Upper lobe of right lung (tissue), 1 donor: ENCODE measurements at places on chromosomes 1 and 21. TPM values are rescaled to one million over a fixed set of nuclear protein-coding genes. Genes with fewer than 3 reads are reported as not detected.

DNA sequence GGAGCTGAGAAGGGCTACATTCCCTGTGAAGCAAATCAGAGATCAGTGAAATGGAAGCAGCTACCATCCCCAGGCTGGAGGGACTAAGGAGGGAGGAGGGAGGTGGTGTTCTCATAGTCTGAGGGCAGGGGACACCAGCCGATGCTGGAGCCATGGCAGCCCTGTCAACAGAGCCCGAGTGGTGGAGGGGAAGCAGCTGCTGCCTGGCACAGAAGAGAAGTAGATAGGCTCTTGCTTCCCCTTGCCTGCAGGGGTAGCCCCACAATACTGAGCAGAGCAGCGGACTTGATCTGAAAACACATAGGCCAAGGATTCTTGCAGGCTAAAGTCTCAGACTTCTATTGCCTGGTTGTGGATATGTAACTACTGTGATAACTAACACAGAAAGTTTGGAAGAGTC lies 255.1 kb downstream of the FGGY start:
- no peak overlapping the region for H3K27ac ChIP-seq
- H3K27me3 ChIP-seq, result no peaks in the 10 kb centered on the region
- H3K4me3 ChIP-seq, result no peak overlapping the region
- no peak for DNase-seq
- peaks cover 6% of the 10 kb centered on the region for H3K4me1 ChIP-seq

DNA sequence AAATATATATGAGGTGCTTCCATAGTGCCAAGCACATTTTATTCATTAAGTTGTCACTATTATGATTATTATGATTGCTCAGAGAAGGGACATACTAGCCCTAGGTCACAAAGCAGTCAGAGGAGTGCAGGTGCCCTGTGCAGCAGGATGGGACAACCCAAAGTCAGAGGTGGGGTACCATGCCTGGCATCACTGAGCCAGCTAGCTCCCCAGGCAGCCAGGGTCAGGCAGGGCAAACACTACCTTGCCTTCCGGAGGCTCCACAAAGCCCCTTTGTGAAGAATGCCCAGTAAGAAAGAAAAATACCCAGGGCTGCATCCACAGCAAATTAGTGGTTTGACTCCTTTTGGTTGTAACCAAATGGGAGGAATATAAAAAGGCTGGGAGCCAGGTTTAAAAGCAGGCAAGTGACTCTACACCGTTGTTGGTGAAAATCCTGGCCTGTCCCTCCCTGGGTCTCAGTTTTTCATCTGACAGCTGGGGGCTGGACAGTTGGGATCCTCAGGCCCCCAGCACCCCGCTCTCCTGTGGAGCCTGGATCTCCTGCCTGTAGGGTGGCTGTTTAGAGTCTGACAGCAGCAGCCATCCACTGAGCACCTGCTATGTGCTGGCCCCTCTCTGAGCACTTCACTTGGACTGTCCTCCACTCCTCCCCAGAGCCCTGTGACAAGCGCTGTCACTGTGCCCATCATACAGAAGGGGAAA lies 98.8 kb downstream of the GLIS1 start:
- peak; percentile 33 for DNase-seq
- no peaks in the 10 kb centered on the region for H3K4me1 ChIP-seq
- H3K27me3 ChIP-seq, result no peaks in the 10 kb centered on the region
- no peak overlapping the region for H3K4me3 ChIP-seq
- no peaks in the 10 kb centered on the region for H3K36me3 ChIP-seq
- no peak overlapping the region for H3K27ac ChIP-seq

- no peak for DNase-seq
- H3K27me3 ChIP-seq, result no peaks in the 10 kb centered on the region
- H3K4me3 ChIP-seq, result no peak overlapping the region
- peaks cover 13% of the 10 kb centered on the region for H3K36me3 ChIP-seq
- H3K27ac ChIP-seq, result no peak overlapping the region
Observed at GRCh38 chr1:66940981-66941380, 16.2 kb downstream of the MIER1 start.

GRCh38 chr21:42277593-42277992 lies 37.6 kb downstream of the TFF3 start:
- no peaks in the 10 kb centered on the region for H3K27me3 ChIP-seq
- H3K27ac ChIP-seq, result no peak overlapping the region
- no peaks in the 10 kb centered on the region for H3K4me1 ChIP-seq
- H3K4me3 ChIP-seq, result no peak overlapping the region
- no peak for DNase-seq

Gene MASP2
- total RNA-seq, result not detected

Gene VHLL
- total RNA-seq, result not detected

Gene CFAP107
- total RNA-seq, result not detected

DNA sequence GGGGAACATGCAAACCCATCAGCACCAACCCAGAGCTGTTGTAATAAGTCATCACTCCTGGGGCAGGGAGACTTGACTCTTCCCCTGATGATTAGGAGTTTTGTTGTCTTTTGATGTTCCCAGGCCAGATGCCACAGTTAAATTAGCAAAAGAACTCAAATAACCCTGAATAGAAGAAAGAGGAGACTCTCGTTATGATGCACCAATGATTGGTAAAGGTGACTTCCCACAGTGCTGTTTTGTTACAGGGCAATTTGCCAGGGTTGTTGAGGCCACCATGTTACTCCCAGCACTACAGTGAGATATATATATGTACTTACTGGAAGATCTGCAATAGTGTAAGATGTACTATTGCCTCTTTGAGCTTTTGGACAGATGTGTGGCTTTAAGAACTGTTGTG lies 24.3 kb upstream of the RCAN1 start:
- no peak overlapping the region for H3K4me3 ChIP-seq
- no peaks in the 10 kb centered on the region for H3K4me1 ChIP-seq
- no peak overlapping the region for H3K27ac ChIP-seq
- H3K27me3 ChIP-seq, result peaks cover 7% of the 10 kb centered on the region
- no peaks in the 10 kb centered on the region for H3K36me3 ChIP-seq

- DNase-seq, result no peak
- no peaks in the 10 kb centered on the region for H3K27me3 ChIP-seq
- H3K36me3 ChIP-seq, result no peaks in the 10 kb centered on the region
- H3K27ac ChIP-seq, result no peak overlapping the region
- no peaks in the 10 kb centered on the region for H3K4me1 ChIP-seq
Observed at GRCh38 chr1:96409087-96409486, 312.5 kb upstream of the PTBP2 start.

DNA sequence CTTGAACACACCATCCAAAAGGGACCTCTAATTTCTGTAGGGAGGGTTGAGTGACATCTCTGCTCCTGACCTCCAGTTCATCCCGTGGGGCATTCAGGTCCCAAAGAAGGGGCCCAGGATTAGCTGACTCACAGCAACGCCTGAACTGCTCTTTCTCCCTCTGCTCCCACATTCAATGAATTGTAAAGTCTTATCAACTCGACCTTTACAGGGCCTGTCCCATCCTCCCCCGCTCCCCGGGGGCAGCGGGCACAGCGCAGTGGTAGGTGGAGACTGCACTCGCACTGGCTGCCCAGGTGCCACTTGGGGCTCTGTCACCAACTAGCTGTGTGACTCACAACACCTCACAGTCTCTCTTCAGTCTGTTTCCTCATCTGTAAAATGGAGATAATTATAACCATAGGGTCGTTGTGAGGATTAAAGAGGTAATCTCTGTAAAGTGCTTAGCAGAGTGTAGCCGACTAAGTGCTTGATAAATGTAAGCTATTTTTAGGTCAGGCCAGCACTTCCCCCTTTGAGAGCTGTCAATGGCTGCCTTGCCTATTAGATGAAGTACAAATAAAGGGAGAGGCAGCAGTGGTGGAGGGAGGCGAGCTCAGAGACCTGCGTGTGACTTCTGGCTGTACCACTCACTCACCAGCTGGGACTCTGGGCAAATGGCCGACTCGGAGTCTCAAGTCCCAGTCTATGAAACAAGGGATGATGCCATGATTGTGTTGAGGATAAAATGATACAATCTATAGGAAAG lies 637 bp upstream of the MYBPHL start:
- DNase-seq, result peak; percentile 76
- peaks cover 7% of the 10 kb centered on the region for H3K36me3 ChIP-seq
- H3K27me3 ChIP-seq, result no peaks in the 10 kb centered on the region
- H3K4me3 ChIP-seq, result no peak overlapping the region
